Bone marrow (tissue), 2 donors: ENCODE measurements at places on chromosomes 4 and X.

GRCh38 chrX:102345916-102346315 lies 93.9 kb downstream of the NXF2B start:
- DNase-seq = no peak

- no peak for DNase-seq
These were observed 5.7 kb downstream of the TCEANC start for GRCh38 chrX:13658602-13659001.

GRCh38 chr4:53608649-53609048 lies 17.4 kb upstream of the LNX1 start:
- DNase-seq = no peak

DNA sequence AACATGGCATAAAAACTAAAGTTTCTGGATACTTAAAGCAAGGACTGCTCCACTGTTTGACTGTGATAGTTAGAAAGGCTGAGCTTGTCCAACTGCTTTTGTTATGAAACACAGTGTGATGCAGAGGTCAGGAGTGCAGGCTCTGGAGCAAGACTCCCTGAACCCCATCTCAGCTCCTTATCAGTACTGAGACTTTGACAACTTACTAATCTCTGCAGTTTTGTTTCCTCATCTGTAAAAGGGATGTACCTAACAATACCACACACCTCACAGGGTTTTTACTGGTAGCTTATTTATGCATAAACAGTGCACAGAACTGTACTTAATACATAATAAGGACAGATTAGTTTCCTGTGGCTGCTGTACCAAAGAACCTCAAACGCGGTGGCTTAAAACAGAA lies 804.3 kb downstream of the FSTL5 start:
- no peak for DNase-seq

- DNase-seq = no peak
These were observed 81.4 kb downstream of the ARHGAP10 start for GRCh38 chr4:147813109-147813773.

- no peak for DNase-seq
These were observed 10.2 kb downstream of the BEND2 start for GRCh38 chrX:18210470-18210869.

- peak; percentile 62 for DNase-seq
These were observed at the start of gene SLC35A2 for GRCh38 chrX:48911412-48912182. Gene SLC35A2, minus strand, starts transcription at chrX:48911646. Its CDS starts 10 bp downstream, at chrX:48911636.

- DNase-seq = no peak
These were observed 61.1 kb downstream of the IQCM start for GRCh38 chr4:149754526-149754925.

DNA sequence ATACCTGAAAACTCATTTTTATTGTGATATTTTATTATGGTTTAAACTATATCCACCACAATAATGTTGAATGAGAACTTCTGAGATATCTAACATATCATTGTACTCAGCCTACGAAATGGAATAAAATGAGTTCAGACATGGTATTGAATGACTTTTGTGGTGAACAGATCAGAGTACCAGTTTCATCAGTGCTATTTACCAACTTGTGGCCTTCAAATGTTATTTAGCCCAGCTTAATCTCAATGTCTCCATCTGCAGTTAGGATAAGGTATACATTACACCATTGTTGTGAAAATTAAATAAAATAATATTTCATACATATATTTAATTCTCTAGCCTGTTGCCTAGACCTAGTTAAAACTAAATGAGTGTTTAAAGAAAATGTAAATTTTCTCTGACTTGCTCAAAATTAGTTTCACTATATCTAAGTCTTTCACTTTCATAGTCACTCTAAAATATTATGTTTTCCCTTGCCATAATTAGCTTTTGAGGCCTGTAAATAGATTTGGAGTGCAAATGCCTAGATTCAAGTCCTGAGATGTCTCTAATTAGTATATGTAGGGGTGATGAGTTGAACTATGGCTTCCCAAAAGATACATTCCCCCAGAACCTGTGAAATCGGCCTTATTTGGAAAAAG lies 594.2 kb downstream of the STPG2 start:
- no peak for DNase-seq

DNA sequence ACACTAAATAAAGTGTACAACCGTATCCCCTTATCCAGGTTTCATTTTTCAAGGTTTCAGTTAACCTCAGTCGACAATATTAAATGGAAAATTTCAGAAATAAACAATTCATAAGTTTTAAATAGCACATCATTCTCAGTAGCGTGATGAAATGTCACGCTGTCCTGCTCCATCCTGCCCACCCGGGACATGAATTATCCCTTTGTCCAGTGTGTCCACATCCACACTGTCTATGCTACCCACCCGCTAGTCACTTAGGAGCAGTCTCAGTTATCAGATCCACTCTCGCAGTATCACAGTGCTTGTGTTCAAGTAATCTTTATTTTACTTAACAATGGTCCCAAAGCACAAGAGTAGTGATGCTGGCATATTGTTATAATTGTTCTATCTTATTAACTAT lies 54.7 kb downstream of the FRYL start:
- DNase-seq = no peak

- DNase-seq = no peak
These were observed 6.4 kb downstream of the PPEF2 start for GRCh38 chr4:75895744-75896314.

- DNase-seq = no peak
These were observed 664.8 kb downstream of the GRID2 start for GRCh38 chr4:92968556-92968955.

- DNase-seq = no peak
These were observed 21.8 kb upstream of the JADE1 start for GRCh38 chr4:128787509-128788311.

- no peak for DNase-seq
These were observed 192.2 kb upstream of the ARX start for GRCh38 chrX:25207803-25208475.

DNA sequence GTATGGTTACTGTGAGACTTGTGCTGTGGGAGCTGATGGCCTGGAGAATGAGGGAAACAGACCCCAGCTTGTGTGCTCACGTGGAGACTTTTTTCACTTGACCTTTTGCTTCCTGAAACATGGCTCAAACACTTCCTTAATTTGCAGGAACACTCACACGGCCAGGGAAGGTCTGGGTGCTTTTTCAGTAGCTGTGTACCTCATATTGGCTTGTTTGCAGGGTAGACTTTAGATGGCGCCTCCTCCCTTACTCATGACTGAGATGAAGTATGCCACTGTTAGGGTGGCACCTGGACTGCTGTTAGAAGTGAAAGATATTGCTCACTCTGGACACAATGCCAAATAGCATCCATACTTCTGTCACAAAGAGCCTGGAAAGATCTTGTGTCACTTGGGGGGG lies 75.7 kb upstream of the WDR1 start:
- DNase-seq = no peak

GRCh38 chr4:67638136-67638535 lies 62.8 kb downstream of the UBA6 start:
- peak; percentile 64 for DNase-seq

DNA sequence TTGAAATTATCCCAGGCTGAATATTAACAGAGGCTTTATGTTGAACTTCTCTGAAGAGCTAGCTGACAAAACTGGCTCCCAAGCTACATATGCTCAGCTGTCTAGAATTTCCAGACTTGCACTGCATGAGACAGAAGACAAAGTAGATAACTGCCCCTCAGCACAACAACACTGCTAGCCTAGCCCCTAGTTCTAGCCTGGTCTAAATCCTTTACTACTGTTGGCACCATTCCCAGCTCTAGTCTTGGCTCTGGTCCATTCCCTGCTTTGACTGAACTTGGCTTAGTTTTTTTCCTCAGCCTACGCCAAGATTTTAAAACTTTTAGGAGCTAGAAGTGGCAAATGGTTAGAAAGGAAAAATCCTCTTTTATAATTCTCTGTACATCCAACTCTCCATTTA lies 7.6 kb upstream of the OPHN1 start:
- DNase-seq = no peak

- no peak for DNase-seq
These were observed 27.5 kb downstream of the RUFY3 start for GRCh38 chr4:70749313-70749712.

GRCh38 chr4:44661940-44662622 lies 10.7 kb upstream of the YIPF7 start:
- DNase-seq = no peak

DNA sequence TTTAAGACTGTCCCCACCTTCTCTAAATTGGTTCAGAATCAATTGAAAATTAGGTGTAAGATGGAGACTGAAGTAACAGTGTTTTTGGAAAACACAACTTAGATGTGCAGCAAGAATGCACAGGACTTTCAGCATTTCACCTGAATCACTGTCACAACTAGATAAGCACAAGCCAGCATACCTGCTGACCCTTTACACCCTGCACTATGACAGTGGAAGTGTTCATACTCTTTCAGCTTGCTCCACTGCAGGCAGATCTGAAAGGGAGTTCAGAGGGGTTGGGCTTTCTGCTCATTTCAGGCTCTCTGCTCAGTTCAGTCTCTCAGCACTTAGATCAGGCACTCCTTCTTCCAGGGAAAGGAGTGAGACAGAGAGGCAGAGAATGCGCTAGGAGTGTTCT lies 22.8 kb downstream of the DCUN1D4 start:
- DNase-seq = no peak

DNA sequence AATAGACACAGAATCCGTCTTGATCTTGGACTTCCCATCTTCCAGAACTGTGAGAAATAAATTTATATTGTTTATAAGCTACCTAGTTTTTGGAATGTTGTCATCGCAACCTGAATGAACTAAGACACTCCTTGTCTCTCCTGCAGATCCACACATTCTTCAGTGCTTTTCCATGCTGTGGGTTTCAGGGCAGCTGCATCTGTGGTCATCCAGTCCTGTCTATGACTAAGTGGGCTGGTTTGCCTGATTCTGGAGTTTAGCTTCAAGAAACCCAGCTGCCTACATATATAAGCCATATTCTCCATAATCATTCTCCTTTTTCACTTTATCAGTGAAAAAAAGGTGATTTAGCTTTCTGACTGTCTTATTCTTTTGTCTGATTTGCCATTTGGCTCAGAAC lies 170.3 kb upstream of the KIT start:
- no peak for DNase-seq
